Heart right ventricle (tissue), 16 donors: ENCODE measurements at places on chromosomes 2 and 18. TPM values are rescaled to one million over a fixed set of nuclear protein-coding genes. Genes with fewer than 3 reads are reported as not detected.

Gene FSHR
- total RNA-seq: 0.21 TPM

Gene SCN1A
- 1.3 TPM for total RNA-seq

Gene DPP4
- total RNA-seq: 5.6 TPM

Gene ANKRD23
- 36.1 TPM for total RNA-seq

Gene DCC
- not detected for total RNA-seq

Gene NXPH2
- not detected for total RNA-seq

Gene CCL20
- total RNA-seq: not detected

Gene CAPN14
- 0.17 TPM for total RNA-seq

Gene TXNDC2
- not detected for total RNA-seq
